ENCODE measurements at places on chromosomes 5 and 9.

GRCh38 chr5:96664669-96665068 lies 2.5 kb downstream of the CAST start:
- DNase-seq, result no peak

DNA sequence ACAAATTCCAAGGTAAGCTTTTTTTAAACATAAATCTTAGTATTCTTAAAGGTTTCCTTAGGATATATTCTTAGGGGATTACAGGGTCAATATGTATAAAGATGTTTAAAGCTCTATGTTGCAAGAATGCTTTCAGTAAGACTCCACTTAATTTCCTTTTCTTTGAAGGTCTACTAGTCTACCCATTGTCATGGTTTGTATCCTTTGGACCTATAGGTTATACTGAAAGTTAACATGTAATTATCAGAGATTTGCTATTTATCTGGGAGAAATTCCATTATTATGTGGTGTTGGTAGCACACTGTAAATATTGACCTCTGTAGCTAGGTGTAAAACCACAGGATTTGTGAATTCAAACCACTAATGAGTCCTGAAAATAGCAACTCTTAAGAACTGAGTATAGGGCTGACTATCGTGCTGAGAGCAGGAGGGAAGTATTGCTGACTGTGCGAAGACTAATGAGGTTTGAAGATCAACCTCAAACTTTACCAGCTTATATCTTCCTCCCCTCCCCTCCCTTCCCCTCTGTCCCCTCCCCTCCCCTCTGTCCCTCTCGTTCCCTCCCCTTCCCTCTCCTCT lies 85.6 kb downstream of the GADD45G start:
- DNase-seq, result no peak

- no peak for DNase-seq
Observed at GRCh38 chr5:170195961-170196360, 36.8 kb upstream of the C5orf58 start.

GRCh38 chr5:39843767-39844166 lies 419.0 kb upstream of the DAB2 start:
- DNase-seq, result no peak

GRCh38 chr9:109640580-109641371 lies 139.2 kb upstream of the PALM2AKAP2 start:
- DNase-seq, result peak; percentile 89

GRCh38 chr5:122263352-122264030 lies 48.5 kb upstream of the SNCAIP start:
- DNase-seq, result no peak

DNA sequence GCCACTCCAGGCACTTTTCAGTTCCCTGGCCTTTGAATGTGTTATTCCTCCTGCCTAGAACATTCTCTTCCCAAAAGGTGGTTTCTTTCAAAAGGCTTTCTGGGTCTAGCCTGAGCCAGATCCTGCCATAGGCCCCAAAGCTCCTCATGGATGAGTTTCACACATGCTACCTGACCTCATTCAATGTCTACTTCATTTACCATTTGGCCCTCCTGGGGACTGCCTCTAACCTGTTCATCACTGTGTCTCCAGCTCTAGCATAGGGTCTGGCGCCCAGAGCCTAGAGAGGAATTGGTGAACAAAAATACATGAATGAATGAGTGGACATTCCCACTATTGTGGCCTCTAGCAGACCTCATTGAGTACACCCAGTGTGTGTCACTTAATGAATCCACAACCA lies 5.4 kb upstream of the P4HA2 start:
- DNase-seq, result peak; percentile 6

DNA sequence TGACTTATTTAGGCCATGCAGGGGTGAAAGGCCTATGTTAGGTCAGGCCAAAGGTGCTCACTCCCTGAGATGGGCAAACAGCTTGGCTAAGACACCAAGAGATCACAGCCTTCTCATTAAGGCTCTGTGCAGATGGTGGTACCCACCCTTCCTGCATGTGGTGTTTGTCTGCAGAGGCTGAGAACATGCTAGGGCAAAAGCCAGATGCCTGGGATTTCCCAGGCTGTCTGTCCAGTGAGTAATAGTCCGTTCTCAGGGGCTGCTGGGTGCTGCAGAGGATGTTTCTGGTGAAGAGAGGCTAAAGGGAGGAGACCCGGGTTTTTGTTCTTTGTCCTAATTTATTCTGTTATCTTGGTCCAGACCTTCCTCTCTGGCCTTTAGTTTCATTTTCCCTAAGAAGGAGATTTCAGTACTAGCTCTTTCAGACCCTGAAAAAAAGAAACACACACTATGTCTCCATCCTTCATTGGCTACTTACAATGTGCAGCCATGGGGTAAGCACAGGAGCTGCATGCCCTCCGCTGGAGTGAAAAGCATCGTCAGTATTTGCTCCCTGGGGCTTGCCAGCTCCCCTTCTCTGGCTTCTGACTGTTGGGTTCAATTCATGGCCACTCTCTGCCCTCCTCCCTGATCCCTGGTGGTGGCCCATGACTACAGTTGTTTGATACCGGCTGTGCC lies 23.4 kb upstream of the GLRA1 start:
- no peak for DNase-seq

DNA sequence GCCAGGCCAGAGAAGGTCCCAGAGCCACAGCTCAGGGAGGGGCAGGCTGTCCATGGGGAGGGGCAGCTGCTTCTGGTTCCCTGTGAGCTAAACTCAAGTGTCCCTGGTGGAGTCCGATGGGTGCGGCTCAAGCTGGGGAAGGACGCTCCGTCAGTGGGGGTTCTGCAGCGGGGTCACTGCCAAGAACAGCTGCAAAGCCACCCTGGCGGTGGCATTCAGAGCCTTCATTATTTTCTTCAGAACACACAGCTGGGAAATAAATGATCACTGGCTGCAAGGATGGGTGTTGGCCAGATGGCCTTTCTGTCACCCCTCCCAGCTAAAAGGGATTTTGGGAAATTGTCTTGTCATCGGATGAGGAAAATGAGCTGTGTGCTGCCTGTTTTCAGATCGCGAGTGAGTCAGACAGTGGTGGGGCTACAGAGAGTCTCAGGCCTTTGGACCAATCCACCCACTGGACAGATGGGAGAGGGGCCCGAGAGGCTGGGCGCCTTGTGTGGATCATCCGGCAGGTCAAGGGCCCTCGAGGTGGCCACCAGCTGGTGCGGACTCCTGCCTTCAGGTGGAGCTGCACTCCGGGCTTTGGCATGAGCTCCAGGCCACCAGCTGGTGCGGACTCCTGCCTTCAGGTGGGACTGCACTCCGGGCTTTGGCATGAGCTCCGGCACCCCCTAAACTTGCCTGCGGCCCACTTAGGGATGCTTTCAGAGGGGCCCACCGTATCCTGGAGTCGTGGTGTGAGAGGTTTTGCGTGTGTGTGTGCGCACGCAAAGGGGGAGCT lies 17.9 kb upstream of the GFPT2 start:
- peak; percentile 71 for DNase-seq

GRCh38 chr5:139709582-139710318 lies 61.6 kb downstream of the CXXC5 start:
- peak; percentile 79 for DNase-seq

- DNase-seq, result no peak
Observed at GRCh38 chr5:139204196-139204595, 6.0 kb upstream of the SIL1 start.

- DNase-seq, result no peak
Observed at GRCh38 chr5:102561894-102562760, 63.3 kb upstream of the SLCO6A1 start.

DNA sequence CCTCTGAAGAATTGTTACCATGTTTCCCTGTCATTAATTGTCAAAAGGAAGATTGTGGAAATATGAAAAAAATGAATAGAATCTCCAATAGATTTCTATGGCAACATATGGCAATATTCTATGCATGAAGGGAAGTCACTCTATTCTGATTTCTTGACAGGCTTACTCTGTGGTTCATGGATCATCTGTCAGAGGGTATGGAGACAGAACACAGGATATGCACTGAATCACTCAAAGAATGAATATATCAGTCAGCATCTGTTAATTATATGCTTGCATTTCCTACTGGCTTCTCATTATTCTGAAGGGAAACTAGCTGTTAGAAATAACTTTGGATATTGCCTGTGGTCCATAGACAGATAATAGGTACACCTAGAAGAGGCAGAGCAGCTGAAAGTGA lies 918.9 kb downstream of the DTWD2 start:
- no peak for DNase-seq

DNA sequence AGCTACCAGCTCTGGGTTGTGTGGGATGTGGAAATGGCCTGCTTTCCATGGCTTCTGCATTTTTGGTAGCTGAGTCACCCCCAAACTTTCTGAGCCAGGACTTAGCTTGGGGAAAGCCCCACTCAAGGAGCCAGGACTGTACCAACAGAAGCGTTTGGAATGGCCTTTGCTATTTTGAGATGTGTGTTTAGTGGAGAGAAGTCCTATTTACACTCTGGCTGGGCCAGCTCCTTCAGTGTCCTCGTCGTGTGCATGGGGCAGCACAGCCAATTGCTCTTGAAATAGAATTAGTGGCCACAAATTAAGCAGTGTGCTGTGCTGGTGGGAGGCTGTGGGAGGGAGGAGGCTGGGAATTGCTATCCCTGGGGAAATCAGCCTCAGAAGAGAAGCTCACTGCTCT lies 51.6 kb downstream of the ENTREP1 start:
- peak; percentile 44 for DNase-seq

DNA sequence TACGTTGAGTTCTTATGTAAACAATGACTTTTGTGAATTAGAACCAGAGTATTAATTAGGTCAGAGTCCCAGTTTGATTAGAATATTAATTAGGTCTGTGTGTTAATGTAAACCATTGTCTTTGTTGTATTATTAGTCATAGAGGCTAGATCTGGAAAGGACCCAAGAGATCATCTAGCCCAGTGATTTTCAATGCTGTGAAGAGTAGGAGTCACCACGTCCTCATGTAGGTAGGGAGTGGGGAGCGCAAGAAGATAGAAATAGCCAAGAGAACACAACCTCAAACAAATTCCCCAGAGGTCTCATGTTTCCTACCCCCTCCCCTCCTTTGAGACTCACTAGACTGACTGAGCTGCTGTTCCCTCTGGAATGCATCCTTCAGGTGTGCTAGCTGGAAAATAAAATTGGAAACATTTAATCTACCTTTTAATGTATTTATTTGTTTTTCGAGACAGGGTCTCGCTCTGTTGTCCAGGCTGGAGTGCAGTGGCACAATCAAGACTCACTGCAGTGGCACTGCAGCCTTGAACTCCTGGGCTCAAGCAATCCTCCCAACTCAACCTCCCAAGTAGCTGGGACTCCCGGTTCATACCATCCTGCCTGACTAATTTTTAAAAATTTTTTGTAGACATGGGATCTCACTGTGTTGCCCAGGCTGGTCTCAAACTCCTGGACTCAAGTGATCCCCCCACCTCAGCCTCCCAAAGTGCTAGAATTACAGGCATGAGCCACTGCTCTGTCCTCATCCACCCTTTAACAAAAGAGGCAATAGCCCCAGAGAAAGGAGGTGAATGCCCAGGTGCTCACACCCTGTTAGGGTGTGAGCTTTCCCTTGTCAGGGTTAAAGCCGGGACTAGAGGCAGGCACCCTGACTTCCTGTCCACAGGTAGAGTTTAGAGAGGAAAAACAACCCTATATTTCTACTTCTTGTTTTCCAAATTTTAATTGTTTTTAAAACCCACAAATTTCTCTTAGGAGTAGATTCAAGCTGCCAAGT lies 92.9 kb downstream of the INIP start:
- no peak for DNase-seq

DNA sequence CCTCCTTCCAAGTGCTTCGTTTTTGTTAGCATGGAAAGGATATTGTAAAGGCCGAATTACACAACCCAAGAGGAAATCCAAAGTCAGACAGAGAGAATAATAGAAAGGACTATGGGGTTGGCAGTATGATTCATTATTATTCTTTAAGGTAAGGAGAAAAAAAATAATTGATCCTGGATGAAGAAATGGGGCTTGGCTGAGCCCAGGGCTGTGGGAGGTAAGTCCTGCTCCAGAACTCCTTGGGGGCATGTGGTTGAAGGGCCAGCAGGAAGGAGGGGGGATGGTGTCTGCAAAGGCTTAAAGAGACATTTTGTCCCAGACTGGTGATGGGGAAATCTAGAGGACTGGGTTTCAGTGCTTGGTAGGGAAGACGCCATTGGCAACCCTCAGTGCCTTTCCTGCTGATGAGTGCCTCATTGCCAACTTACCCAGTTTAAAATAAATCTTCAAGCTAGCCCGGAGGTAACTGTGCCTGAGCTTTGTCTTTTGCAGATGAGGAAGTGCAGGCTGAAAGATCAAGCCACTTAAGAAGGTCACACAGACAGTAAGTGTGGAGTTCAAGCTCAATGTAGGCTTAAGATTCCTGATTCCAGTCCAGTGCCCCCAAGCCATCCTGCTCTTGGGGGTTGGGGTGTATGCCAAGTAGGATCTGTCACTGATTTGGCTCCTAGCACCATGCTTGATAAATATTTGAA lies 30.2 kb downstream of the FOXI1 start:
- DNase-seq, result no peak

DNA sequence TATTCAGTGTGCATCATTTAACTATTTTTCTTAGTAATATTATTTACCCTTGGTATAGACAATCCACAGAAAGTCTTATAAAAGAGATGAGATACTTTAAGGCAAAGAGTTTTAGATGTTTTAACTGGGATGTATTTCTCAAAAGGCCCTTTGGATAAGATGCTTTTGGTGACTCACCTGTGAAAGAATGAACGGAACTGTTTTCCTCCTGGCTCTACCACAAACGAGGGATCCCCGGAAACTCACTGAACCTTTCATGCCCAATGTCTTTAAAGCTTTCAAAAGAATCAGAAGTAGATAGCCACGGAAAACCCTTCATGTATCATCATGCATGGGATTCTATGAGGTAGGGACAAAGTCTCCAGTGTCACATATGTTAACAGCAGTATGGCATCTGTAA lies 1.6 kb downstream of the ZNF782 start:
- no peak for DNase-seq

DNA sequence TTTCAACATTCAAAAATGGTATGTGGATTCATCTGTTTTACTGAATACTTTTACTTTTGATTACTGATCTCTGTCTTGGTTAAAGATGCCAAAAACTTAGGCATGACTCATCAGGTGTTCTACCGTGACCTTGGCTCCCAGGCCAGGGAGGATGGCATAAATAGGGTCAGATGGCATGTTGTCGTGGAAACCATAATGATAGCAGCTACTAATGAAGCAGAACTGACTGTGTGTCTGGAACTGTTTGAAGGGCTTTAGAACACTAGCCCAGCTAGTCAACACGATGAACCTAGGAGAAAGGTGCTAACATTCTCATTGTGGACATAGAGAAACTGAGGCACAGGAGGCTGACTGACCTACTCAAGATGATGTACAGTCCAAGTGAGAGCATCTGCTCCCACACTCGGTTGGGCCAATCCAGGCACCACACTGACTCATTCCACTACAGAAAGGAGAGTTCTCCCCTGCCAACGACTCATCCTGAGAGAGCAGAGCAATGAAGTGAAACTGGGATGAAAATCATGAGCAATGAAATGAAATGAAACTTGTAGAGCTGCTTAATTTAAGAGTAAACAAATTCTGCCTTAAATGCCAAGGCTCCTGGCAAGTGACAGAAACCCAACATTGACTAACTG lies 116.0 kb downstream of the TENT4A start:
- DNase-seq, result no peak

DNA sequence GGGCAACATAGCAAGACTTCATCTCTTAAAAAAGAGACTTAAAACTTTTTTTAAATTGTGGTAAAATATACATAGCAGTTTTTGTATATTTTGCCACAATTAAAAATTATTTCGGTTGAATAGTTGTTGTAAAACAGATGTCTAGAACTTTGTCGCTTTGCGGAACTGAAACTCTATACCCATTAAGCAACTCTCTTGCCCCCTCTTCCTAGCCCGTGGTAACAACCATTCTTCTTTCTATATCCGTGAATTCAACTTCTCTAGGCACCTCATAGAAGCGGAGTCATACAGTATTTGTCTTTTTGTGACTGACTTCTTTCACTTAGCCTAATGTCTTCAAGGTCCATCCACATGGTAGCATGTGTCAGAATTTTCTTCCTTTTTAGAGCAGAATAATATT lies 43.3 kb downstream of the SPARC start:
- DNase-seq, result no peak
